Skin of body (tissue), 3 donors: ENCODE measurements at places on chromosomes 5 and 9. TPM values are rescaled to one million over a fixed set of nuclear protein-coding genes. Genes with fewer than 3 reads are reported as not detected.

DNA sequence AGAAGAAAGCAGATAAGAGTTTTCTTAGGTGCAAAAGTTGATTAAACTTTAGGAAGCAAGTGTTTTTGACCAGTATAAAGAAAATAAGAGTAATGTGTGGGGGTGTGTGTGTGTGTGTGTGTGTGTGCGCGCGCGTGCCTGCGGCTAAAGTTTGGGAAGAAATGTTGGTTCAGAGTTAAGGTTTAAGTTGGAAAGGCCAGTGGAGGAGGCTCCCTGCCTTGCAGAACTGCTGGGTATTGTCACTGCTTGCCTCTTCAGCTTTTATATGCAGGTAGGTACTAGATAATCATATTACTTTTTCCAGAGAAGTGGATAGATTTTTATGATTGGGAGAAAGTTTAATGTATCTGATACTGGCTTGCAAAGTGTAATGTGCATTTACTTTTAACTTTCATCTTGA, 2.0 kb downstream of the PIK3R1 start:
- DNase-seq: no peak

- no peak for DNase-seq
Observed at GRCh38 chr9:32603914-32604852, 31.2 kb upstream of the NDUFB6 start.

DNA sequence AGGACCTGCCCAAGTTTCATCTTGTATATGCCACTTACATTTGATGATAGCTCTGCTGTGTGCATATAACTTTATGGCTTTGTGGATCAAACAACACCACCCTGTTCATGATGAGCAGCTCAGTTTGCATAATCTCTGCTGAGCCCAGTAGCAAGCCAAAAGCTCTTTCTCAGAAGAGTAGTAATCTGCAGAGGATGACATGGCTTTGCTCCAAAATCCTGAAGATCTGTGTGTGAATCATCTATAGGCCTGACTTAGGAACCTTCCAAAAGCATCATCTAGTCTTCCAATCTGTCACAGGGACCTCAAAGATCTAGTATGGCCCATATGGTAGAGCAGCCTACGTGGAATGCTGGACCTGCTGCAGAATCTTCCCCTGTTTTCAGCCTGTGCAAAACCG, 394.6 kb downstream of the PSAT1 start:
- DNase-seq: no peak

DNA sequence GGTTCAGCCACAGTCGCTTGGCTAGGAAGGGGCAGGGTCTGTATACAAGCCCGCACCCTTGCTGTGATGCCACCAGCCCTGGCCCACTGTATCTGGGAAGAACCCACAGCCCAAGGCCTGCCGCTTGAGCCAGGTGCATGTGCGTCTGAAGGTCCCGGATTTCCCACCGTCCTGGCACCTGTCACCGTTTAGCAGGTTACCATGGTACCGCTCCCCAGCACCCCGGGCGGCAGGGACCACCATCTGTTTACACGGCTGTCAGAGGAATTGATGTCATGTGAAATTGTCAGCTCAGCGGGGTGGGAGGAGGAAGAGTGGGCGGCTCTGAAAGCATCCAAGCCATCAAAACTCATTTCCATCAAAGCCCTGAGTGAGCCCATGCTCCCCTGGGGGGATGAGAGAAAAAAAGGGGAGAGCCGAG, 92.7 kb downstream of the HRH2 start:
- DNase-seq: no peak

DNA sequence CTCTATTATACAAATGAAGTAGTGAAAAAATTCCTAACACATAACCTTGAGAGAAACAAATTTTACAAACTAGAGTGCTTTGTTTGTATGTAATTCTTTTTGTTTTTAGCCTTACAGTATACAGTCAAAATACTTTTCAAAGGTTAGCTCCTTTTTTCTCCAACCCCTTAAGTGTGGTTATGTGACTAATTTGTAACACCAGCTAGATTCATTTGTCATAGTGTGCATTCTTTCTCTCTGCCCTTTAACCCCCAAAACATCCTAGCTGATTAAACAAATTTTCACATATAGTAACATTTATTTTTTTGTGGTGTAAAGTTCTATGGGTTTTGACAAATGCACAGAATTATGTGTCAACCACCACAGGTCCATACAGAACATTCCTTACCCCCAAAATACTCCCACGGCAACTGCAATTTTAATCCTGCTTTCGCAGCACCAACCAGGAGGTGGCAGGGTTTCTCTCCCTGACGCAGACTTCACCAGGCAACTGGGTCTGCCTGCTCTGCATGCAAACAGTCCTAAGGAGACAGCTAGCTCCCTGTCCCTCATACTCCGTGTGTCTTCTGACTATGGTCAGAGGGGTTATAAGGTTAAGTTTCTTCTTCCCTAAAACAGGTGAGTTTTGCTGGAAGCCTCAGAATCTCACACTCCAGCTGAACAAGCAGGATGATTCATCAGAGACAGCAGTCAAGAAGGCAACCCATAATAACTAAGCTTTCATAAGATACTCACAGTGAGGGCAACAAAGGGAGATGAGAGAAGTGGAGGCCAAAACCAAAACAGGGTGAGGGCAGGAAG, 44.5 kb upstream of the NR5A1 start:
- peak; percentile 25 for DNase-seq

GRCh38 chr5:179558932-179559283, 8.6 kb downstream of the RUFY1 start:
- DNase-seq: no peak

- no peak for DNase-seq
Observed at GRCh38 chr9:26956860-26957233, 635 bp downstream of the IFT74 start.

DNA sequence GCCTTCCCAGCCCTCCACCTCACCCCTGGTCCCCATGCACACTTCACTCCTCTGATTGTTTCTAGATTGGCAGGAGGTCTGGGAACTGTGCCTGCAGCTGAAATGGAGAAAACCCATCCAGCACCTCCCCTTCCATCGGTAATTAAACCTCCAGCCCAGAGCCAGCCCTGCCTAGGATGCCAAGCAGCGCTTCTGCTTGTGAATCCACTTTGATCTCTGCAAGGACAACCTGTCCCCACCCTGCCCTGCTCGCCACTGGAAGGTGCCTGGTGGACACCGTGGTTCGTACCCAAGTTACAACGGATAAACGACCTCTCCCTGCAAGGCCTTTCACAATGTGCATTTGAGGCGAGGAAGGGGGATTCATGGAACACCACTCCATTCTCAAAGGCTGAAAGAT, 50.6 kb downstream of the IRX2 start:
- no peak for DNase-seq

DNA sequence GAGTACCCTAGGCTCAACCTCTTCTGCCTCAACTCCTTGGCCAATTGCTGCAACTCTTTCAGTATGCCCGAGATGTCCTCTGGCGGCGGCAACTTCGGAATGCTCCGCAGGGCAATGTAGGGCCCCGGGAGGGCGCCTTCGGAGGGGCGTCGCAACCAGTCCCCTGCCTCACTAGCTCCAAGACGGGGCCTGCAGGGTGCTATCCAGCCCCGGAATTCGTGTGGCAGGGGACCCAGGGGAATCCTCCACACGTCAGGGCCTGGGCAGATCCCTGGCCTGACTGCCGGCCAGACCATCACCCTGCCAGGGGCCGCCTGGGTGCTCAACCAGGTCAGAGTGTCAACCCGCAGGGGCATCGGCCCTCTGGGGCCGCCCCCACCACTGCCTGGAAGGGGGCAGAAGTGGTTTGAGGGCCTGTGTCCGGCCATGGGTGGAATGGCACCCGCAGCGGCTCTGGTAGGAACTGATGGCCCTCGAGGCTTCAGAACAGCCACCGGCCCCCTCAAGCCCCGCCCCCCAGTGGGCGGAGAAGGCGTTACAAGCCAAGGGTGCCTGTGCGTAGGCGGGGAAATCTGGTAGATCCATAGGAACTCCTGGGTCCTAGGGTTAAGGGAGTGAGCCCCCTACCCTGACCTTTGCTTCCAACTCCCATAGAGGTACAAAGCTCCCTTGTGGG, at the start of gene POU5F2:
Gene POU5F2 (minus strand): TSS at position 465 of the 676 bp plus-strand sequence. CDS start 37 bp downstream, at position 428.
- DNase-seq: no peak

DNA sequence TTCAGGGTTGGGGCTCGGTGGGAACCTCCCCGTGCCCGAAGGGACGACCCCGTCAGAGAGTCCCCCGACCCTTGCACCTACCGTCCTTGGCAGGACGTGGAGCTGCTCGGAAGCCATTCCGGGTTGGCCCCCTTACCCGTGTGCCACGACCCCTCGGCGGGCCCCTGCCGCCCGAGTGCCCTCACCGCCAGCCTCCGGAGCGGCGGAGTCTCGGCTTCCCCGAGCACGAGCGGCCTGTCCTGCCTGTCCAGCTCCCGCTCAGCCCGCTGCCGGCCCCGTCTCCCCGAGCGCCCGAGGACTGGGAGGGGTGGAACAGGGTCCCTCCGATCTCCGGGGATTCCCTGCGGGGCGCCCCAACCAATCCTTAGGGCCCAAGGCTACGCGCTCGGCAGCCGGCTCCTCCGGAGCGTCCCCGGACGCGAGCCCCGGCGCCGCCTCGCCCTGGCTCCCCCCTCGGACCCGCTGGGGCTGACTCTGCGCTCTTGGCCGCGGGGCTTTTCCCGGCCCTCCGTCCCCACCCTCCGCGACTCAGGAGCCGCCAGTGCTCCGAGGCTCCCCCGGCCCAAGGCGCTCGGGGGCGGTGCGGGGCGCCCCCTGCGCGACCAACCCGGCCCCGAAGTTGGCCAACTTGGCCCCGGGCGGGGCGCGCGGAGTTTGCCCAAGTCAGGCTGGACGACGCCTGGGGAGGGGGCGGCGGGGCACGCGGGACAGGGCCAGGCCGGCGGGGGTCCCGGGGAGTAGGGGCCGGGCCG, 654 bp downstream of the ADAMTS2 start:
- DNase-seq: no peak

GRCh38 chr5:168409591-168410458, 76.4 kb upstream of the RARS1 start:
- DNase-seq: no peak

The SPATA31A1 gene
- total RNA-seq: not detected

The JAKMIP2 gene
- total RNA-seq: 0.49 TPM

The NRARP gene
- total RNA-seq: 9.9 TPM

The EIF4E1B gene
- total RNA-seq: not detected

The SLC9A3 gene
- total RNA-seq: 1.5 TPM

The CDC26 gene
- 23.6 TPM for total RNA-seq

The GDF9 gene
- total RNA-seq: 0.30 TPM

The EQTN gene
- total RNA-seq: 1.4 TPM

The MCCC2 gene
- total RNA-seq: 25.5 TPM
